ENCODE measurements at places on chromosomes 6 and 20. TPM values are rescaled to one million over a fixed set of nuclear protein-coding genes. Genes with fewer than 3 reads are reported as not detected.

Gene CLDN20
- not detected for total RNA-seq

Gene RAB32
- total RNA-seq, result 48.7 TPM

Gene TFAP2A
- 0.97 TPM for total RNA-seq

Gene DDX43
- total RNA-seq, result 1.5 TPM

Gene FILIP1
- 14.4 TPM for total RNA-seq

- peak overlapping the region; percentile 58 for H3K27ac ChIP-seq
- no peaks in the 10 kb centered on the region for H3K36me3 ChIP-seq
- H3K4me1 ChIP-seq, result peaks cover 3% of the 10 kb centered on the region
- H3K4me3 ChIP-seq, result no peak overlapping the region
Measured at GRCh38 chr20:49630396-49630951, 62.5 kb upstream of the PTGIS start.

- no peaks in the 10 kb centered on the region for H3K36me3 ChIP-seq
- no peak for DNase-seq
- H3K27ac ChIP-seq, result no peak overlapping the region
- no peaks in the 10 kb centered on the region for H3K27me3 ChIP-seq
- H3K4me1 ChIP-seq, result no peaks in the 10 kb centered on the region
Measured at GRCh38 chr6:113073611-113074191, 726.6 kb downstream of the RFPL4B start.

DNA sequence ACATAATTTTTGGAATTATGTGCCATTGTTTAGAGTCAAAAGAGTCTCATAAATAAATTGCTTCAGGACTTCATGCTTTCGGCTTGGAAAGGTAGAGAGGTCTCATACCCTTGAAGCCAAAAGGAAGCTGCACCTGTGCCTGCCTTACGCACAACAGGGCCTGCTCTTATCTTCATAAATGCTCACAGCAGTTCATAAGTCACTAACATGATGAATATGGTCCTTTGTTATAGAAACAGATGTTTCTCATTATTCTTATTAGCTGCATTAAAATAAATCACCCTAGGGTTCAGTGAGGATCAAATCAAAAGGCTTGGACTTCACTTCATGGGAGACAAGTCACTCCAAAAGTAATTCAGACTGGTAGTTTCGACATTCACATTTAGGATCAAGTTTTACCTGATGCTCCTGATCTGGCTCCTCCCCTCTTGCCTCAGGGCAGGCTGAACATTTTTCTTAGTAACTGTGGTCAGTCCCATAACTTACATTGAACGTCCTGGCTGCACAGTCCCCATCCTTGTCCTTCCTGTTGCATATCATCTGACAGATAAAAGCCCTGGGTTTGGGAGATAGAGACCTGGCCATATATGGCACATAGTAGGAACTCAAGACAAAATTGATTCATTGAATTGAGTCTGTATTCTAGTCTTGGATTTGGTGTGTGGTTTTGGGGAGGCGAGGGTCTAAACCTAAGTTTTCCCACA, 20.7 kb upstream of the SH3BGRL2 start:
- H3K36me3 ChIP-seq, result no peaks in the 10 kb centered on the region
- no peak overlapping the region for H3K27ac ChIP-seq
- no peaks in the 10 kb centered on the region for H3K27me3 ChIP-seq
- no peaks in the 10 kb centered on the region for H3K4me1 ChIP-seq

DNA sequence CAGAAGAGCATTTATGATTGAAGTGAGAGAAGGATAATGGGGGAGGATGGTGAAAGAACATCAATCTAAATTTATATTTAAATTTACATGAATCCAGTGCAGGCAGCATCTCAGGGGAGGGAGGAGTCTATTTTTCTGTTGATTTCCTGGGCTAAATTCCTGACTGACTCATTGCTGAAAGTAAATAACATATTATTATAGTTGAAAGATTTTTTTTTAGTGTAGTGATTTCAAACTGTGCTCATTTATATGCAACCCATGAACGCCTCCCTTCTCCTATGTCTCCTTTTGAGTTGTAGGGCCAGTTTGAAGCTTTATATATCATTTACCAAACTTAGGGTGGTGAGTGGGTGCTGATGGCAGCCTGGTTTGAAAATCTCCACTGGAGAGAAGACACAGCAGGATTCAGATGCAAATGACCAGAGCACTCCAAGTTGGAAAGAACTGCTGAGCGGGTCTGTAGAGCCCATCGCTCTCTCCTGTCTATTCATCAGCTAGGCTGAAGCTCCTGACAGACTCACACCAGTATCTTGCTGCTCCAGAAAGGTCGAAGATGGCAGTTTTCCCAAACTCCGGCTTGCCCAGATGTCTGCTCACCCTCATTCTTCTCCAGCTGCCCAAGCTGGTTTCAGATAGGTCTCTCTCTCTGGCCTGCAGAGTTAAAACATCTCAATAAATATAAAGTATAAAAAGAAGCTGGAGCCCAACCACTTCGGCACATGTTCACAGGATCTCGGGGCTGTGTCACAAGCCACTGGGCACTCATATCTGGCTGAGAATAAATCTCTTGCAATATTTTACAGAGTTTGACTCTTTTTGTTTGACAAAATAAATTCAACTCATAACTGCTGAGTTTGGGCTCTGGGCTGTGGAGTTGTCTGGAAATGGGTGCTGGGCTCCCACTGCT, 18.3 kb downstream of the BTN2A1 start:
- H3K27me3 ChIP-seq, result no peaks in the 10 kb centered on the region
- no peaks in the 10 kb centered on the region for H3K36me3 ChIP-seq
- peak overlapping the region; percentile 59 for H3K27ac ChIP-seq
- H3K4me3 ChIP-seq, result no peak overlapping the region

DNA sequence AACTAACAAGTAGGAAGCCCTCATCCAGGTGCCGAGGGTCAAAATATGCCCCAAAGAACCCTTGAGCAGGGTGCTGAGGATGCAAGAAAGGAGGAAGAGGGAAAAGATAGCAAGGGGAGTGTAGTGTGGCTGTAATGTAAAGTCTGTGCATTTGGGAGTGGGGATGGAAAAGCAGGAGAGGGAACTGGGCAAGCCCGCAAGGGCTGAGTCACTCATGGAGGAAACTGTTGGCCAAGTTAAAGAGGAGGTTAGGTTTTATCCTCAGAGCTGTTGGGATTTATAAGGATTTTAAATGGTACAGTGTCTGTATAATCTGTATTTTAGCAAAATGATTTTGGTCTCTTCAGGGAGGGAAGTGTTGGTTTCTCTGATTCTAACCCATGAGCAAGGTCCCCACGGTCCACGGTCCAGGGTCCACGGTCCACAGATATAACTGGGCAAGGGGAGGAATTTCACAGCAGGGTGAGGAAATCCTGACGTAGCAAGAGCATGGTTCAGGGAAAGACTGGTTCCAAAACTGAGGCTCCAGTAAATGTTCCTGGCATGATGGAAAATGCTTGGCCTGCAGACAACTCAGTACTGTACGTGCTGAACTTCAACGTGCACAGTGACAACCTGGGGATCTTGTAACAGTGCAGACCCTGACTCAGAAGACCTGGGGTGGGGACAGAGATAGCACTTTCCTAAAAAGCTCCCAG, 759.8 kb downstream of the PTPRT start:
- no peaks in the 10 kb centered on the region for H3K27me3 ChIP-seq
- H3K36me3 ChIP-seq, result no peaks in the 10 kb centered on the region
- DNase-seq, result no peak
- H3K27ac ChIP-seq, result no peak overlapping the region
- H3K4me3 ChIP-seq, result no peak overlapping the region

DNA sequence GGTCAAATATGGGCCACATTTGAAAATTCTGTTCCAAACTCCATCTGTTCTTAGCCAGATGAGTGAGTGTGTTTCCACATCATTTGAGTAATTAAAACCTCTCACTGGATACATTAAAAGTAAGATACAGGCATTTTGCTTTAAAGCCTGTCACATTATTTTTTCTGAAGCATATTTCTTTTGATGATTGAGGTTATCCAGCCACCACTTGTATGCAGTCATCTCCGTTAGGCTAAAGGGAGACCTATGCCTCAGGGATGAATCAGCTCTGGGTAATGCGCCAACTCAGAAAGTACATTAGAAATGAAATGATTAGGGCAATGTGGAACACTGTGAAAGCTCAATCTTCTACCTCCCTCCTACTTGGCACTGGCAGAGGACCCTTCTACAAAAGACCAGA, 90.7 kb downstream of the SNAP25 start:
- H3K27me3 ChIP-seq, result no peaks in the 10 kb centered on the region
- H3K4me1 ChIP-seq, result no peaks in the 10 kb centered on the region
- DNase-seq, result no peak
- no peak overlapping the region for H3K27ac ChIP-seq
- no peaks in the 10 kb centered on the region for H3K36me3 ChIP-seq

DNA sequence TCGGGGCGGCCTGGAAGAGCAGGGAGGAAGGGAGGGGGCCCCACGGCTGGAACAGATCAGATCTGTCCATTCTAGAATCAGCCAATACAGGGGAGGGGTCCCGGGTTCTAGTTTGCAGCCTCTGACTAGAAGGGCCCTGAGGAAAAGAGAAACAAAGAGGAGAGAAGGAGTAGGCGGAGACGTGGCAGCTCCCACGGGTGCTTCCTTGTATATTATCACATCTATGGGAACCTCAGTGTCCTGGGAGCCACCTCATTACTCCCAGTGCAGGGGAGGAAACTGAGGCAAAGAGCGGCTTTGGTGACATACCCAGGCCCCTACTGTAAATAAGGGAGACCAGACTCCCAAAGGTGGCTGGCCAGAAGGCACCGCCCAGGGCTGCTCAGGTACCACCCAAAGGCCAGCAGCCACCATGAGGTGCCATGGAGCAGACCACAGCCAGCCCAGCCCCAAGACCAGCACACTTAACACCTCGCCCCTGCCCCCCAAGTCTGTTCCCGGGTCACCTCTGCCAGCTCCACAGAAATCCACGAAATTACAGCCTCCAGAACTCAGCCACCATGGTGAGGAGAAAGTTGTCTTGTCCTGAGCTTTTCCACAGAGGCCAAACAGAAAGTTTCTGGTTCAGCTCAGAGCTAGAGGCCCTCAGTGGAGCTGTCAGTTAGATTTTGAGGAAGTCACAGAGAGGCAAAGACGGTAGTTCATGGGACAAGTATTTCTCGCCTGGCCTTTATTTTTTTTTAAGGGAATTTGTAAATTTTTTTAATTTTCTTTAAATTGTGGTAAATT, 2.1 kb downstream of the ZC3H12D start:
- DNase-seq, result no peak
- no peaks in the 10 kb centered on the region for H3K36me3 ChIP-seq
- H3K4me1 ChIP-seq, result peaks cover 51% of the 10 kb centered on the region
- no peak overlapping the region for H3K4me3 ChIP-seq

GRCh38 chr20:10454151-10454750, 19.1 kb downstream of the SLX4IP start:
- H3K36me3 ChIP-seq, result no peaks in the 10 kb centered on the region
- peaks cover 3% of the 10 kb centered on the region for H3K4me1 ChIP-seq
- no peak overlapping the region for H3K27ac ChIP-seq

DNA sequence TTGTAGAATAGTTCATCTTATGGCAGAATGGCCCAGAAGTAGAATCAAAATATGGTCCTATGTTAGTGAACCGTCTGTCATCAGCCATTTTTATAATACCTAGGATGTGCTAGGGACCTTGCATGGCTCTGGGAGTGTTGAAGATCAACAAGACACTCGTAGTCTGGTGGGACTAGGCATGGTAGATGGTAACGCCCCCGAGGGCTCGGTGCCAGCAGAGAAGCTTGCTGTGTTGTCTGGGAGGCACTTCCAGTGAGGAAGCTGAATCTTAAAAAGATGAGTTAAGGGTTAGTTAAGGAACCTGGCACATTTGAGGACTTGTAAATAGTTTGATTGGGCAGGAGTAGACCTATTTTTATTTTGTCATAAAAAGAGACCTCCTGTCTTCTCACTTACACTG, 82.4 kb downstream of the MAP3K4 start:
- H3K27ac ChIP-seq, result no peak overlapping the region
- no peaks in the 10 kb centered on the region for H3K4me1 ChIP-seq
- H3K36me3 ChIP-seq, result no peaks in the 10 kb centered on the region
- no peak overlapping the region for H3K4me3 ChIP-seq

DNA sequence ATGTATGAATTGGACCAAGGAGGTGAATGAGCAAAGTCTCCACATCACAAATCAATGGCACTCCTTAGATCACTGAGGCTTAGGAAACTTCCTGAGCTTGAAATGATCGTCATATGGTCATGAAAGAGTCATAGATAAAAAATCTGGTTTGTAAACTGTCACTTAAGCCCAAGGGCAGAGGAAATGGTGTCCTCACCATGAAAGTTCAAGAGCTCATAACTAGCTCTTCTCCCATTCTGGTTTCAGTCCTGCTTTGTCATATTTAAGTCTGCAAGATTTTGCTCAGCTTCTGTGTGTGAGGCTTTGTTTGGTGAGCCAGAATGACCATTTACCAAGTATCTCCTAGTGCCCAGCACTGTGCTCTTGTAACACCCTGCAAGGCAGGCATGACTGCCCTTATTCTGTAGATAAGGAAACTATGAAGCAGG, 60.5 kb downstream of the GJA10 start:
- DNase-seq, result no peak
- H3K27me3 ChIP-seq, result no peaks in the 10 kb centered on the region
- H3K4me3 ChIP-seq, result no peak overlapping the region
- H3K36me3 ChIP-seq, result no peaks in the 10 kb centered on the region
- H3K27ac ChIP-seq, result no peak overlapping the region

DNA sequence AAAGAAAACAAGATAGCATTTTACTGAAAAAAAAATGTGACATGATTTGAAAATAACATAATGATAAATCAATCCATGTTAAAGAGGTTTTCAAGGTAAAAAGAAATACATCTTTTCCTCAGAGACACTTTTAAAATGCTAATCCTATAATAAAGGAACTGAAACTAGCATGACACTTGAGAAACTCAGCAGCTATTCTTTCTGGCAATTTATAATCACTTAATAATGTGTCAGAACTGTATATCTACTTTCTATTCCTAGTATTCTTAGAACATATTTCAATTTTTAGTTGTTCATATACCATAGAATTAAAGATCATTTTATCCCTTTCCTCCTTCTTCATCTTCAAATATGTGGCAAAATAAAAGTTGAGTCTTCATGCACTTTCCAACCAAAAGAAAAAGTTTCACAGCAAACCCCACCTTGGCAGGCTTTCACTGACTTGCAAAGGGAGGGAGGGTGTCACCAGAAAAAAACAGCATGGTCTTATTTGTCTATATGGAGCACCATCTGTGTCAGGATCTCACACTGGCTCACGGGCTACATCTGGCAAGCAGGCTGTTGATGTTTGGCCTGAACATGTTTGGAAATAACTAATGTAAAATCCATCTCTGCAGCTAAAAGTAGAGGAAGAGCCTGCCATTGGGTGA, 48.5 kb downstream of the FHL5 start:
- no peaks in the 10 kb centered on the region for H3K4me1 ChIP-seq
- no peak for DNase-seq
- no peaks in the 10 kb centered on the region for H3K36me3 ChIP-seq
- H3K4me3 ChIP-seq, result no peak overlapping the region
- H3K27ac ChIP-seq, result no peak overlapping the region
- H3K27me3 ChIP-seq, result no peaks in the 10 kb centered on the region

GRCh38 chr6:18099511-18099910, 23.0 kb downstream of the NHLRC1 start:
- H3K4me3 ChIP-seq, result no peak overlapping the region
- H3K36me3 ChIP-seq, result no peaks in the 10 kb centered on the region
- H3K27me3 ChIP-seq, result no peaks in the 10 kb centered on the region
- H3K4me1 ChIP-seq, result no peaks in the 10 kb centered on the region
- H3K27ac ChIP-seq, result no peak overlapping the region
